NCI-H1930 (cell line): ENCODE measurements at places on chromosomes 5 and 9.

GRCh38 chr5:35773967-35774366 is 82.7 kb upstream of the IL7R start:
- no peak for DNase-seq

GRCh38 chr5:122356855-122357254 is 44.8 kb downstream of the SNCAIP start:
- DNase-seq = no peak

DNA sequence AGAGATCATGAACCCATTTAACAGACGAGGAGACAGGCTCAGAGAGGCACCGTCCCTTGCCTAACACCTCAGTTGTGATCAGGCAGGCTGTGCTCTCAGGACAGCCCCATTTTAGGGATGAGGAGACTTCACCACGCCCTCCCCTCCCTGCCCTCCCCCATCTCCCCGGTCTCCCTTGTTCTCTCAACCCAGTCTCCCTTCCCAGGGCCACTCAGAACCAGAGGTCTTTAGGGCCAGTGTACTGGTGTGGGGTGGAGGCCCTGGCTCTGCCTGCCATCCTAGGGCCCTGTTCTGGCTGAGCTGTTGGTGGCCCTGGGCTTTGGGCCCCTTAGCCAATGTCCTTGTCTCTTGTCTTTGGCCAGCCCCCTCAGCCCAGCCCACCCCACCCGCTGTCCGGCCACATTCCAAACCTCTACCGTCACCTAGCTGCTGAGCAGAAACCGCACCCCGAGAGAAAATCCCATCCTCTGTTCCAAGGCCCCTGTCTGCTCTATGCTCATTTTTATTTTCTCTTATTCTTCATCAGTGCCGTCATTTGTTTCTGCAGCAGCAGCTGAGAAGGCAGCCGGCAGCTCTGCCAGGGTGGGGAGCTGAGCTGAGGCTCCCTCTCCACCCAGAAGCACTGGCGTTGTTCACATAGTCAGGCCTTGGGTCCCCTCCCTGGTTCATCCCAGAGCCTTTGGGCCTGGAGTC is 33.9 kb downstream of the OLFML2A start:
- DNase-seq = no peak

DNA sequence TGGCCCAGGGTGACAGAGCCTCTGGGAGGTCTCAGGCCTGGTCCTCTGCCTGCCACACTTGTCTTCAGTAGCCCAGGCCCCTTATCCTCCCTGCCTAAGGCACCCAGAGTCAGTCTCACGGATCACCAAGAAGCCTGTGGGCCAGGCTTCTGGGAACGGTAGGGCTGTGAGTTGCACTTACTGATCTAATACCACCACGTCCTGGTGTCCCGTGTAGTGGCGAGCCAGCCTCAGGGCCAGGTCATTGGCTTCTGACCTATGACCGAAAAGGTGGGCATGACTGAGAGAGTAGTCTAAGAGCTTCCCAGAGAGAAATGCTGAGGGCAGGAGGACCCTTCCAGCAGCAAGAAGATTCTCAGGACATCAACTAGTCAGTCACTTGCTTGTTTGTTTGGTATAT is 7.4 kb downstream of the PHYKPL start:
- no peak for DNase-seq

GRCh38 chr5:81924442-81924841 is 47.4 kb upstream of the ATG10 start:
- no peak for DNase-seq

- DNase-seq = no peak
These were observed 102.6 kb downstream of the CAAP1 start for GRCh38 chr9:26789959-26790358.

- no peak for DNase-seq
These were observed 82.1 kb downstream of the RXRA start for GRCh38 chr9:134408389-134408788.
